Amniotic epithelial cell (primary cell): ENCODE measurements at places on chromosomes 7 and 10.

GRCh38 chr7:99419323-99420021 lies 10.7 kb downstream of the BUD31 start:
- no peak for DNase-seq

DNA sequence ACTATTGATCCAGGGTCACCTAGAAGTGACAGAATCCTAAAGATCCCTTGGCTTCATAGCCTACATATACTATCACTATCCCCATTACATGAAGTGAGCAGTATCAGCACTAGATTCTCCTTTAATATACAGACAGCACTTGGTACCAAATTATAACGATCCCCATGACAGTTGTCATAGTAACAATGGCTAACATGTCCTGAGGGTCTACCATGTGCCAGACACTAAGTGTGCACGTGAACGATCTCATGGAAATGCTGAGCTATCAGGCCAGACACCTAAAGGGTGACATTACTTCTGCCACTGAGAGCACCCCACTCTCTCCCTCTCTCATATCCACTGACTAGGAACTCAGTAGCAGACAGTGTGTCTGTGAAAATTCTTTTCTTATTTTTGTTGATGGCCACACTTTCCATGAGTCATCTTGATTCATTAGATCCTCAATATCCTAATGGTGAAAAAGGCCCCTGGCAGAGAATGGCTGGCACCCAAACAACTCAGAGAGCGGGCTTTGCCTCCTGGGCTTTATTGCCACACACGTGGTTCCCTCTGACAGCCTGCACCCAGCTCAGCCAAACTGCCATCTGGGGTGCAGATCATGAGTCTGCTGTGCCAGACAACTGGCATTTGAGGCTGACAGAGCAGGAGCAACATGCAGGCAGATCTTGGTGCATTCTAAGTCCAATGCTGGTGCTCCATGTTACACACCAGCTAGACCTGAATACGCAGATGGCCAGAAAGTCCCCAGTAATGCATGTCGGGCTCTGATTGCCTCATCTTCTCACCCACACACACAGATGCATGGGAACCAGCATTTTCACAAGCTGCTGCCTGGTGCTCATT lies 176.3 kb downstream of the DGKI start:
- peak; percentile 52 for DNase-seq

DNA sequence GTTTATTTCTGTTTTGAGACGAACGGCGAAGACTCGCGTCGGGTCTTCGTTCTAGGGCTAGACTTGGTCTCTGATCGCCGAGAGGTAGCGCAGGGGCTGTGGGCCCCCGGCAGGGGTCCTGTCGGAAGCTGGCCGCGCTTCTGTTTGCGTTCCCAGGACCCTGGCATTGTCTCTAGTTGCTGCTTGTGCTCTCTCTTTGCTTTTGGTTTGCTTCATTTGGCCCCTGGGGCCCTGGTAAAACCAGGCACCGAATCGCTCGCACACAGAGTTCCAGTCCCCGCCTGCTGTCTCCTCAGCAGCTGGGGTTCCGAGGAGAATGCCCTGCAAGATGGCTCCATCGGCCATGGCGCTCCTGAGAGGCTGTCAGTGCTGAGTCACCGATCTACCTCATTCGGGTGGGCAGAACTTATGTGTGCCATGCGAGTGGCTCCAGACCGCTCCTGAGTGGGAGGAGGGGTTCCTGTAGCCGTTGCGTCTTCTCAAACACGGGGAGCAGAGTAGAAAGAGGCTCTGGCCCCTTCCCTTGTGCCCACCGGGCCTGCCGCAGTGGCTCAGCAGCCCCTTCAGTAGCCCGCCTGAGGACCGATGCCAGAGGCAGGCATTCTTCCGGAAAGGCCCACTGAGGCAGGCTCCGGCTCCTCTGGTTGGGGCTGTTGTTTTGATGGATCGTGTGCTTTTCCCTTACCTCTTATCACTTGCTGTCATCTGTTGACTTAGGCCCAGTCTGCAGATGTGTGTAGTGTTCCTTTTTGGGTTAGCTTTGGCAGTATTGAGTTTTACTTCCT lies 826 bp downstream of the CHPF2 start:
- DNase-seq, result peak; percentile 87

DNA sequence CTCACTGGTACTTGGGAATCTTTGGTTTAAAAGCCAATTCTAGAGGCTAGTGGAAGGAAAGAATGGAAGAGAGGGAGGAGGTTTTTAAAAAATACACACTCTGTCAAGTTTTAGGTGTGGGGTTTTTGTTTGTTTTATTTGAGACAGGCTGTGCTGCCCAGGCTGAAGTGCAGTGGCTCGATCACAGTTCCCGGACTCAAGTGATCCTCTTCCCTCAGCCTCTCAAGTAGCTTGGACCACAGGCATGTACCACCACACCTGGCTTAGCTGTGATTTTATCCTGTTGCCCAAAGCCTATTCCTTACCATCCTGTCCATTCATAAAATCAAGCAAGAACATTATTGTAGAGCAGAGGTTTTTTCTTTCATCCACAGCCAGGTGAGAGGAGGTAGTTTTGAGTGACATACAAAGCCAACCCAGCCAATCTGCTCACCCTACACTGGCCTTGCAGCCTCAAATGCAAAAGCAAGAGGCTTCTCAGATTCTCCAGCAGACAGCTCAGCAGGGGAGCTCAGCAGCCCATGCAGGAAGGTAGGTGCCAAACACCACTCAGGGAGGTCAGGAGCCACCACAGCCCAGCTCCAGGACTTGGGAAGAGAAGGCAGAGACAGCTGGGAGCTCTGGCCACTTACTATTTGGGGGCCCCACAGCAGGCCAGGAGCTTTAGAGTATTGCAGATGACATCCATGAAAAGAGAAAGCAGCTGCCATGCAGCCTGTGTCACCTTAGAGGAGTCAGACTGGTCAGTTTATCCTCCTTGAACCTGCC lies 65.8 kb downstream of the TMEM209 start:
- DNase-seq, result no peak

- no peak for DNase-seq
Measured at GRCh38 chr10:35037104-35037503, 53.0 kb downstream of the CUL2 start.

GRCh38 chr10:31261511-31262311 lies 57.3 kb upstream of the ZEB1 start:
- DNase-seq, result peak; percentile 88

GRCh38 chr10:15351099-15351820 lies 19.8 kb downstream of the FAM171A1 start:
- no peak for DNase-seq

DNA sequence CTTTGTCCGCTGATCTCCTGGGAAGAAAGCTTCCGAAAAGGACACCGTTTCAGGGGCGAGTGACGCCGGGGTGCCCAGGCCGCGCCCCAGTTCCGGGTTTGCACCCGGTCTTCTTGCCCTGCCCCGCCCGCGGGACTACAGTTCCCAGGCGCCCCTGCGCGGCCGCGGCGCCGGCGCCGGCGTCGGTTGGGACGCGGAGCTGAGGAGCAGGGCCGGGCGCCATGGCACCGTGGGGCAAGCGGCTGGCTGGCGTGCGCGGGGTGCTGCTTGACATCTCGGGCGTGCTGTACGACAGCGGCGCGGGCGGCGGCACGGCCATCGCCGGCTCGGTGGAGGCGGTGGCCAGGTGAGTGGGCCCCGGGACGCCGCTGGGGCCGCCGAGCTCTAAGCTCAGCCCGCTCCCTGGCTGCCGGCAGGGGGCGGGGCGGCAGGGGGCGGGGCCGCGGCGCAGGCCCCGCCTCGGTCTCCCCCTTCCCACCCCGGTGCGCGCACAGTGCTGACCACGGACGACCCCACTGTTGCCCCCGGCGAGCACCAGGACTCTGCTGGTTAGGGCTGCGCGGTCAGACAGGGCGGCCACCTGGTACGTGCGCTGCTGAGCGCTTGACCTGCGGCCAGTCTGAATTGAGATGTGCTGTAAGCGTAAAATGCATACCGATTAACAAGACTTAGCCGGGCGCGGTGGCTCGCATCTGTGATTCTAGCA lies at the start of gene LHPP:
Gene LHPP (plus strand): TSS at position 182 of the 706 bp plus-strand sequence. CDS start 40 bp downstream, at position 222.
- peak; percentile 71 for DNase-seq

- peak; percentile 96 for DNase-seq
Measured at GRCh38 chr10:60666221-60666620, 112.1 kb upstream of the CDK1 start.

GRCh38 chr10:35460852-35461460 lies 124.6 kb downstream of the CCNY start:
- DNase-seq, result no peak

DNA sequence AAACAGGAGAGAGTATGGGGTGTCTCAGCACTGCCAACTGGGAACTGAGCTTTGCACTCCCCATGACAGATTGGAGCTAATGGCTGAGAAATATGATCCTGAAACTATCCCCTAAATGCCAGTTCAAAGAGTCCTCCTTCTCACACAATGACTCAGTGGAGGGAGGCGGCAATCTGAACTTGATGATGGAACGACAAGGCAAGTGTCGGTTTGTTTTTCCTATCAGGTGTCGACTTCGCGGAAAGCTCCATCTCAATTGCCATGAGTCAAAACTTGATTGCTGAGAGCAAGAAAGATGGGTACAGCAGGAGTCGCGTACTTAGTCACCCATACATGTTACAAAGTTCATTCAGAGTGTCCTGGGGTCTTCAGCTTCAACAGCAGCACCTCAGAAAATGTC lies 52.5 kb downstream of the NPY start:
- no peak for DNase-seq

DNA sequence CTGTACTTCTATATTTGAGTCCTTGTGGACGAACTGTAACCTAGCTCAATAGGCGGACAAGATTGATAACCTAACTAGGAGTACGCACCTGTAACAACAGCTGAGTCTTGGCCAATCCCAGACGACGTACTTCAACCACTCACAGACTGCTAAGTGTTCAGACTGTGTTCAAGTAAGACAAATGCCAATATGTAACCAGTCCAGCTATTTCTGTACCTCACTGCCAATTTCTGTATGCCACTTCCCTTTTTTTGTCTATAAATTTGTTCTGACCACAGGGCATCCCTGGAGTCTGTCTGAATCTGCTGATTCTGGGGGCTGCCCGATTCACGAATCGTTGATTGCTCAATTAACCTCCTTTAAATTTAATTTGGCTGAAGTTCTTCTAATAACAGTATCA lies 32.2 kb downstream of the HACD1 start:
- no peak for DNase-seq

- peak; percentile 30 for DNase-seq
Measured at GRCh38 chr7:55524558-55525310, 47.6 kb downstream of the VOPP1 start.

DNA sequence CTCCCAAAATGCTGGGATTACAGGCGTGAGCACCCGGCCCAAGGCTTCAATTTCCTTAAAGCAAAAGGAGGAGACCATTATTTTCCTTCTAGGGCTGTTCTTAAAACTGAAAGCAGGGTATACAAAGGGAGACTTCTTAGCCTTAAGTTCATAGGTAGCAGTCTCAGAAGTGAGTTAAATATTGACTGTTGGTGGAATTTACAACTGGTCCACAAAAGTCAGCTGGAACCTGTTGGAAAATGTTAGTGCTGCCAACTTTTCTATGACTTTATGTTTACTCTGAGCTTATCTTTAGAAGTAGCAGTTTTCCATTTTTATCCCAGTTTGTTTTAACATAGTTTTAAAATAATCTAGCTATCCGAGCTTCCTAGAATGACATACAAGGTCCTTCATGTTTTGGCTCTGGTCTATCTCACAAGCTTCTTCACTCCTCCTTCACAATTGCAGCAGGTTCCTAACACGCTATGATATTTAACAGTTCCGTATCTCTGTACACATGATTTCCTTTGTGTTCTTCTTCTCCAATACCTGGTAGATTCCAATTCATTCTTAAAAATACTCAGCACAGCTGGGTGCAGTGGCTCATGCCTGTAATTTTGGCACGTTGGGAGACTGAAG lies 3.3 kb downstream of the SLC26A3 start:
- DNase-seq, result no peak

DNA sequence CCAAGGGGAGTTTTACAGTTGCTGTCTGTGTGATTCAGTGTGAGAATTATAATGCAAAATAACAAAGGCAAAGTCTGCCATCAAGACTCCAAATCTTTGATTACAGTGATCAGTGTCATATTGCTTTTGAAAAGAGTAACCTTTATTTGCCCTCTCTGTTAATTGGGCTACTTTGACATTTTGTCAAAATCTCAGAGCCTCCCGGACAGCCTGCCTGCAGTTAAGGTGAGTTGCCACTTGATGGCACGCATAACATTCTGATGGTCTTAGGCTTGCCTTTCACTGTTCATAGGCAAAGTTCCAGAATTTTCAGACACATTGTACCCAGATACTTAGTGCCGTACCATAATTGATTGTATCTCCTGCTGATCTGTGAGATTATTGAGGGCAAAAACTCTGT lies 253.5 kb downstream of the ABCA13 start:
- no peak for DNase-seq

GRCh38 chr7:3003936-3004335 lies 39.7 kb downstream of the CARD11 start:
- DNase-seq, result no peak

DNA sequence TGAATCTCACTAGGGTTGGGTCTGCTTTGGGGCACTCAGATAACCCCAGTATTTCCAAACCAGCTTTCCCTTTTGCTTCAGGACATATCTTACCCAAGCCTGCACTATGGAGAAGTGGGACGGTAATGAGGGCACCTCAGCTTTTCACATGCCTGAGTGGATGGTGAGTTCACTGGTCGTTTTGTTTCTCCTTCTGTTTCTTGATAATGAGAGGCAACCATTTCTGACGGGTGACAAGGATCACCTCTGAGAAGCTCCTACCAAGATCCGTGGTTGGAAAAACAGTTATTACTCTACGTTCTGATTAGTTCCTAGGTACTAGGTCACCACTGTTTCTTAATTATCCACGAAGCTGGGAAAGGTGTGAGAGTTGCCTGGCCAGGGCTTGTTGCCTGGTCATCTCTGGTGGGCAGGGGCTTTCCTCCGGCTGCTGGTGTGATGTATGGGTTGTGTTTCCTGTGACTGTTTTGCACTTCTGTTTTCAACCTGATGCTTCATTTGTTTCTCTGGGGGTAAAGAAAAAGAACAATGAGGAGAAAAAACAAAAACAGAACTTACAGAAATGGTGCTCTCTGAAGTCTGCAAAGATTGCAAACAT lies 65.7 kb upstream of the STRIP2 start:
- no peak for DNase-seq

DNA sequence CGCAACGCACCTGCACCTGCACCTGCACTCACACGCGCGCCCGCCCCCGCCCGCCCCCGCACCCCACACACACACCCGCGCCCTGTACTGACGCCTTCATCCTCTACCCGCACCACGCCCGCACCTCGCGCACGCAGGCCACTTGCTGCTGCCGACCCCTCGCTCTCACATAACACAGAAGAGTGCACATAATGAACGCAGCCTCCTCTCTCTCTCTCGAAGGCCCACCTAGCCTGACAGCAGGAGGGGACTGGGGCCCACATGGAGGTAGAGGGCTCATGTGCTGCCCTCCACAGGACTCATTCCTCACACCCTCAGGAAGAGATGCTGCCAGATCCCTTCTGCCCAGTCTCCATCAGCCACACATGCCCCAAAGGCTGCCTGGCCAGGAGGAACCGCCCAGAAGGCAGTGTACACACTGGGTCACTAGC lies 432 bp upstream of the CAMK2B start:
- no peak for DNase-seq

DNA sequence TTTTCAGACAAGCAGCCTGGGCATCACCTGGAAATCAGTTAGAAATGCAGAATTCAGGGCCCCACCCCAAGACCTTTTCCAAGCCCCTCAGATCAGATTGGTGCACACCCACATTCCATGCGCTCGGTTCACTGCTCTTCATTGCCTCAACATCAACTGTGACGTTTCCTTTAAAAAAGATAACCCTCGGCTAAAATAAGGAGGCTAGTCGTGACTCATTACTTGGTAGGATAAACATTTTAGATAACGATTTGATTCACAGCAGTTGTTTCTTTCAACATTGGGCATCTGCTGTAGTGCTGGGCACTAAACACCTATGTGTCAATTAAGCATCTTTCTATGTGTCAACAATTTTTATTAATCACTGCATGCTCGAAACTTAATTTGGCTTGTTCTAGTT lies 191.1 kb upstream of the LRGUK start:
- peak; percentile 82 for DNase-seq
